ENCODE measurements at places on chromosomes 12 and 14. TPM values are rescaled to one million over a fixed set of nuclear protein-coding genes. Genes with fewer than 3 reads are reported as not detected.

GRCh38 chr12:49357103-49357678 is 10.1 kb upstream of the SPATS2 start:
- DNase-seq, result peak; percentile 56

DNA sequence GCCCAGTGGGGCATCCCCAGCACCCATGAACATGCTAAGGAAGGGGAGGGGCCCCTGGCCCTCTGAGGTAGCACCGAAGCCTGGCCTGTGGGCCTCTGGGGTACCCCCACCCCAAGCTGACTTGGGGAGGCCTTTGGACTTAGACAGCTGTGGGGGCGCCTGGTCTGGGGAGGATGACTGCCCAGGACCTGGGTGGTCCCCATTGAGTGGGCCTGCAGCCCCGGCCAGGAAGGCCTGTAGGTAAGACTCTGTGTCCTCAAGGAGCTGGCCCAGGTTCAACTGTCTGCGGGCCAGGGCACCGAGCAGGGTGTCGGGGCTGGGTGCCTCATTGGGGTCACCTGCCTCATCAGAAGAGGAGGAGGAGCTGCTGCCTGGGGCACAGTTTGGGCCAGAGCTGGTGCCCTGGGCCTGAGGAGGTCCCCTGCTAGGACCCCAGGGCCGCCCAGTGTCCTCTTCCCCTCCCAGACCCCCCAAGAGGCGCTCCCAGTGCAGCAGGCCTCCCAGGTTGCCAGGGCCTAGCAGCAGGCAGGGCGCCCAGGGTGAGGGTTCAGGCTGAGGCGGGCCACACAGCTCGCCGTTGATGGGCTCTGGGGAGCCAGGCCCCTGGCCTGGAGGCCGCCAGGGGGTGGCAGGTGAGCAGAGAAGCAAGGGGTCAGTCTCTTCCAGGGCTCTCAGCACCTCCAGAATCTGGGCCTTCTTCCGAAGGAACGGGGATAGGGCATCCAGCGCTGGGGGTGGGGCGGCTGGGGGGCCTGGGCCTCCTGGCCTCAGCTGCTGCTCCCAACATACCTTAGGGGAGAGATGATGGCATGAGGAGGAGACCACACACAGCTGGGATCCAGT is 31.4 kb downstream of the NCKAP5L start:
- no peak for DNase-seq

- DNase-seq, result no peak
Measured at GRCh38 chr12:126668961-126669360, 1598.0 kb upstream of the TMEM132C start.

DNA sequence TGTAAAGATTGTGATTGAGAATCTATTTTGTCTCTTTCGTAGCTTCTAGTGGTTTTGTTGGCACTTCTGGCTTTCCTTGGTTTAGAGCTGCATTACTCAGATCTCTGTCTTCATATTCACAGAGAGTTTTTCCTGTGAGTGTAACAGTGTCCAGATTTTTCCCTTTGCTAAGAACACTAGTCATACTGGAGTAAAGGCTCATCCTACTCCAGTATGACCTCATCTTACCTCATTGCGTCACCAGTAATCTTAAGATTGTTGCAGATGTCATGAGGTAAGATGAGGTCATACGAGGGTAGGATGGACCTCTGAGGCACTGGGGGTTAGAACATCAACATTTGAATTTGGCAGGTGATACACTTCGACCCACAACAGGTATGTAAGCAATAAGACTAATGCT is 461.2 kb downstream of the FLRT2 start:
- DNase-seq, result no peak

Gene SLC2A13
- polyA plus RNA-seq, result 4.8 TPM

Gene SLC6A15
- 1.2 TPM for polyA plus RNA-seq

All from muscle of leg (tissue), 16 donors.